ENCODE measurements at places on chromosomes 16 and 17. TPM values are rescaled to one million over a fixed set of nuclear protein-coding genes. Genes with fewer than 3 reads are reported as not detected.

GRCh38 chr16:65318590-65319257 lies 196.9 kb upstream of the CDH11 start:
- no peak for DNase-seq

DNA sequence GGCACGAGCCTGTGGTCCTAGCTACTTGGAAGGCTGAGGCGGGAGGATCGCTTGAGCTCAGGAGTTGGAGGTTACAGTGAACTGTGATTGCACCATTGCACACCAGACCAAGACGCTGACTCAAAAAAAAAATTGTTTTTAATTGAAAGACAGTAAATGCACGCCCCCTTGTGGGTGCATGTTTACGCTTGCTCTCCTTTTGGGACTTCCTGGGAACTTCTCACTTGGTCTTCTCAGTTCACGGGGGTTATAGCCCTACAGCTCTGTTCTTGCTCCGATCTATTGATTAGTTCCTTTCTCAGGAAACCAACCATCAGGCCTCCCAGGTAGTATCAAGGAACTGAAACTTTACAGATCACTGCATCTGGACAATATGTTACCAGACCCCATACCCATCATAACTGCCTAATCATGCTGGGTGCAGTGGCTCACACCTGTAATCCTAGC lies 14.2 kb upstream of the RIPOR1 start:
- DNase-seq, result peak; percentile 75

PITPNM3 gene
- 8.2 TPM for polyA plus RNA-seq

PTX4 gene
- polyA plus RNA-seq, result not detected

DNA sequence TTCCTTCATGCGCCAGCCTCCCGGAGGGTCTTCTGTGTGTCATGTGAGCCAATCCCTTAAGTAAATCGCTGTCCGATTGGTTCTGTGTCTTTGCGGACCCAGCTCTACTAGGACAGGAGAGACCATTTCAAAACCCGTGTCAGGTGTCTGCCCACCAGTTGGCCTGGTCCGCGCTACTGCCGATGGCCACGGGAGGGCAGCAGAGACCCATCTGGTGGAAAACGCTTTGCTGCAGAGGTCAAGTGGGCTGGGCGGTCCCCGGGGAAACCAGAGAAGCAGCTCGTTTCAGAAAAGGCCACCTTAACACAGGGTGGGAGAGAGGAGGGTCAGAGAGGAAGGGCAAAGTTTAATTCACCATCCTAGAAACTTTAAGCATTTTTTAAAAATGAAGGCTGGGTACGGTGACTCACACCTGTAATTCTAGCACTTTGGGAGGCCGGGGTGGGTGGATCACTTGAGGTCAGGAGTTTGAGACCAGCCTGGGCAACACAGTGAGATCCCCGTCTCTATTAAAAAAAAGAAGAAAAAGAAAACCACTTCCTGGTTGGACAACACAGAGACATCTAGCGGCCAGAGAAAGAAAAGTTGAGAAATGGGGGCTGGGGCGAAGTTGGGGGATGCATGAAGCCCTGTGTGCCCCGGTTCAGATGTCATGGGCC lies 2.8 kb upstream of the CIBAR2 start:
- peak; percentile 61 for DNase-seq
